ENCODE measurements at places on chromosomes 11 and 22. TPM values are rescaled to one million over a fixed set of nuclear protein-coding genes. Genes with fewer than 3 reads are reported as not detected.

DNA sequence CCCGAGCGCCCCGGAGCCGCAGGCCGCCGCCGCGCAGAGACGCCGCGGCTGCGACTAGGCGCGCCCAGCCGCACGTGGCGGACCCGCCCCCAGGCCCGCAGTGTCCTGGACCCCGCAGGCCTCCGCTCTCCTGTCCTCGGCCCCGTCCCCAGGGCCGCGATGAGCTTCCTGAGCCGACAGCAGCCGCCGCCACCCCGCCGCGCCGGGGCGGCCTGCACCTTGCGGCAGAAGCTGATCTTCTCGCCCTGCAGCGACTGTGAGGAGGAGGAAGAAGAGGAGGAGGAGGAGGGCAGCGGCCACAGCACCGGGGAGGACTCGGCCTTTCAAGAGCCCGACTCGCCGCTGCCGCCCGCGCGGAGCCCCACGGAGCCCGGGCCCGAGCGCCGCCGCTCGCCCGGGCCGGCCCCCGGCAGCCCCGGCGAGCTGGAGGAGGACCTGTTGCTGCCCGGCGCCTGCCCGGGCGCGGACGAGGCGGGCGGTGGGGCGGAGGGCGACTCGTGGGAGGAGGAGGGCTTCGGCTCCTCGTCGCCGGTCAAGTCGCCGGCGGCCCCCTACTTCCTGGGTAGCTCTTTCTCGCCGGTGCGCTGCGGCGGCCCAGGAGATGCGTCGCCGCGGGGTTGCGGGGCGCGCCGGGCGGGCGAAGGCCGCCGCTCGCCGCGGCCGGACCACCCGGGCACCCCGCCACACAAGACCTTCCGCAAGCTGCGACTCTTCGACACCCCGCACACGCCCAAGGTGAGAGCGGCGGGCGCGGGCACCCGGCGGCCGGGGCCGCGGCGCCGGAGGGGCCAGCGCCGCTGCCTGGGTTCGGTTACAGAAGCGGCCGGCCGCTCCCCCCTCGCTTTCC lies 528 bp downstream of the WEE1 start:
- DNase-seq = peak; percentile 8

DNA sequence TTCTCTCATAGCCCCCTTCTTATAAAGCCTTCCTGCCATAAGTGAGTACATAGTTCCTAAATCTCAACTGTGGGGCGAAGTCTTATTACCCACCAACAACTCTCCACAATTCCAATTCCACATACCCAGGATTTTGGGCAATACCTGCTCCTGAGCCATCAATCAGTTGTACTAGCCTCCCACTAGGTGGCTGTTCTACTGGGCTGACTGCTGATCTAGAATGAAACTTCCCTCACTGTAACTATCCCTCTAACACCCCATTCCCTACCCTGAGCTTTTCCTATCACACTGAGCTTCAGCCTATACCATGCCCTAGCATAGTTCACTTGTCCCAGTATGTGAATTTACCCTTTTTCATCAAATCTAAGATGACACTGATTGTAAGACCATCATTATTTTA lies 52.5 kb downstream of the RRAS2 start:
- DNase-seq = no peak

DNA sequence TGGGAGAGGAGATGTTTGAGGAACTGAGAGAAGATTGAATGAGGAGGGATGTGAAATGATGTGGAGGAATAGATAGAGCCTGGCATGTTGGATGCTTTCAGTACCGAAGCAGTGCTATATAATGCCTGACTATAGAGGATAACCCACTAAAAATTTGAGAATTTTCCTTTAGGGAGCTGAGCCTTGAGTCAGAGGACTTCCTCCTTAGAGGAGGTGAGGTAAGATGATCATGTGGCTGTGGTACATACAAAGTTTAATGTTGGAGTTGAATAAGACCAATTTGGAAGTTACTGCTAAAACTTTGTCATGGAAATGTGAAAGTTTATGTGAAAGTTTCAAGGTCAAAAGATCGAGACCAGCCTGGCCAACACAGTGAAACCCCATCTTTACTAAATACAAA lies 66.9 kb downstream of the YAP1 start:
- DNase-seq = no peak

DNA sequence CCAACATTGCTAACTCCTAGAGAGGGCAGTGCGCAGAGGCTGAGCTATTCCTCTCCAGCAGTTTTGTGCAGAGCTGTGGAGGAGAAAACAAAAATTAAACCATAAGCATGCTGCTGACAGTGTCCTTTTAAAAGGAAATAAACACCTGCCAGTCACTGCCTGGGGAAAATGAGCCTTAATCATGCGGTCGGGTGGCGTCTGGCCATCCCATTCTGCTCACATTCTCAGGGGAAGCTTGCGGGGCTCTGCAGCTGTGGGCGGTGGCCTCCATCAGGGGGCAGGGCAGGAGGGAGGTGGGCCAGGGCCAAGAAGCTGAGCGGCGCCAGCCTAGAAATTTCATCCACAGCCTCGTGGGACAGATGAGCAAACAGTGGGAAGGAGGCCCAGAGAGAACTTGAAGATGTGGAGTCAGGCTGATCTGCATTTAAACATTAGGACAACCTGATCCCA lies 71.0 kb upstream of the TP53I11 start:
- no peak for DNase-seq

GRCh38 chr22:28230671-28231070 lies 311.6 kb upstream of the PITPNB start:
- no peak for DNase-seq

The NXPE2 gene
- total RNA-seq = not detected

DNA sequence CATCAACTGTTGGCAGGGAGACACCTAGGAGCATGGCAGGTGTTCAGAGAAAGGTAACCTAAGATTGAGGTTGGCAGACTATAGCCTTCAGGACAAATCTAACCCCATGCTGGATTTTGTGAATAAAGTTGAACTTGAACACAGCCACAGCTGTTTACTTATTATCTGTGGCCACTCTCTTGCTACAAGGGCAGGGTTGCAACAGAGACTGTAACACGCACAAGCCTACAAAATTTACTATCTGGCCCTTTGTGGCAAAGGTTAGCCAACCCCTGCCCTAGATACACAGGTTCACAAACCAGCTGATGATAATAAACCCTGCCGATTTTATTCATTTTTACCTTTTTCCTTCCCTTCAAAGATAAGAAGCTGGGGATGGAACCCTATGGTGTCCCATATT lies 2.5 kb downstream of the THYN1 start:
- no peak for DNase-seq

GRCh38 chr11:123045101-123045500 lies 16.8 kb downstream of the HSPA8 start:
- DNase-seq = no peak

DNA sequence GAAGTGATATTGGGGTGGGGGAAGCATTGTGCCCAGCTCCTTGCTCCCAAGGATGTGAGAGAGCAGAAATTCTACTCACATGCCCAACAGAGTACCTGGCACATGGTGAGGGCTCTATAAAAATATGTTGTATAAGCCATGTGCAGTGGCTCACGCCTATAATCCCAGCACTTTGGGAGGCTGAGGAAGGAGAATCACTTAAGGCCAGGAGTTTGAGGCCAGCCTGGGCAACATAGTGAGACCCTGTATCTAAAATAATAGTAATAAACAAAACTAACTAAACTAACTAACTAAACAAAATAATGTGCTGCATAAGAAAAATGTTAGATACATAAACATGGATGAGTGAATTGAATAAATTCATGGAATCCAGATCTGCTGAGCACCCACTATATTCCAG lies 33.2 kb upstream of the LRRC32 start:
- no peak for DNase-seq

DNA sequence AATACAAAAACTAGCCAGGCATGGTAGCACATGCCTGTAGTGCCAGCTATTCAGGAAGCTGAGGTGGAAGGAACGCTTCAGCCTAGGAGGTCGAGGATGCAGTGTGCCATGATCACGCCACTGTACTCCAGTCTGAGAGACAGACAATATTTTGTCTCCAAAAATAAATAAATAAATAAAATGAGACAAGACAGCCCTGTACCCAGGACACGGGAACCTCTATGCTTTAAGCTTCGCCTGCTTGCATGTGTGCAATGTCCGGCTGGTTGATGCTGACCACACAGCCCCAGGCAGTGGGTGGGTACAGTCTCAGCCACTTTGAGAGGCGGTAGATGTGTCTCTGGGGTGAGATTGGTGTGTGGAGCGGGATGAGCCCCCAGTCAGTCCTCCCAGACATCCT lies 52.0 kb upstream of the MPEG1 start:
- no peak for DNase-seq

DNA sequence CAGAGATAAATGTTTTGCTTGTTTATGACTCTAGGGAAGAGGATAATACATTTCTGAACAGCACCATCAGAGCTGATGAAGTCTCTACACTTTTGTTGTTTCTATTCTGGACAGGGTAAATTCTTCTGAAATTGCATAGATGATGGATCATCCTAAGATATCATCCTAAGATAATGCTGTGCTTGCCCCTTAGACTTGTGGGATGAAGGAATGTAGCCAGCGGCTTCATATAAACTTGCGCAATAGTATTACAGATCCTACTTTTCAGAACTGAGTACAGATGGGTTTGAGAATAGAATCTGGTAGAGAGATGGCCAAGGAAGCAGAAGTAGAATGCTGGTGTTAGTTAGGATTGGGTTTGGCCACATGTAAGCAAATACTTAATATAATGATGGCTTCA lies 61.0 kb downstream of the NCAM1 start:
- no peak for DNase-seq

- no peak for DNase-seq
Measured at GRCh38 chr11:123174196-123175183, 20.6 kb downstream of the CLMP start.

The MCM5 gene
- 300 TPM for total RNA-seq

DNA sequence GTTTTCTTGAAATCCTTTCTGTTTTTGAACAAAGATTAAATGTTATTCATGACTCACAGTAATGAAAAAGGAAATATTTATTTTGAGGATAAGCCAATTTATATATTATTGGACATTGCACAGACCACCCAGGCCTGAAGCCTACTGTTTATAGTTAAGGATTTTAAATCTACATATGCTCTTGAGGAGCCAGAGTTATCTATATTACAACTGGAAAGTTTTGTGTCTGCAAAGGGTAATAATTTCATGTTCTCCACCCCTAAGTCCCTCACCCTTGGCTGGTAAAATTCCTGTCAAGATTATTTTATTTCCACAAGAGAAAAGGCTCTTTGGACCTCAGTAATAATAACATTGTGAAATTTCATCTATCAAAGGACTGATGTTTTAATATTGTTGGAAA lies 228.2 kb downstream of the TMEM135 start:
- DNase-seq = no peak

The OR2D2 gene
- not detected for total RNA-seq

DNA sequence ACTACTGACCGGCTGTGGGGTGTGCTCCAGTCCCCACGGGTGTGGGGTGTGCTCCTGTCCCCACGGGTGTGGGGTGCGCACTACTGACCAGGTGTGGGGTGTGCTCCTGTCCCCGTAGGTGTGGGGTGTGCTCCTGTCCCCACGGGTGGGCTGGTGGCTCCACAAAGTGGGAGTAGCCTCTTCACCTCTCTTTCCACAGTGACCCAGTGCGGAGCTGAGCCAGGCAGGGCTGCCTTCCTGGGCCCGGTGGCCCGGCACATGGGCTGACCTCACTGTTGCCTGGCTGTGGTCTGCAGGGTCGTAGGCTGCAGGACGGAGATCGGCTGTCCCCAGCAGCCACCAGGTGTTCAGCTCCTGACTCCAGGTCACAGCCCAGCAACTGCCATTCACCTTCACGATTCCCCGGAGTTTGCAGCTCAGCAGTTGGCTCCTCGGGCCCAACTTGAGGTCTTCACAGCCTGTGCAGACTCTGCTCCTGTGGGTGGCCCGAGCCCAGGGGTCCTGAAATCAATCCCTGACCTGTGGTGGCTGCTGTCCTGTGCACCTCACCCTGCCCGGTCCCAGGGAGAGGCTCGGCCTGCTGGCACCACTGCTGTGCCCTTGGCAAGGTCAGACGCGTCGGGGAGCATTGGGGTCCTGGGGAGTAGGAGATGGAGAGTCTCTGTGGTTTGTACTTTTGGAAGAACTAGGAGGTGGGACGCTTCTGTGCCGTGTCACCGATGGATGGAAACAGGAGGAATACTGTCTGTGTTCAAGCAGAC lies 414.3 kb downstream of the TBC1D22A start:
- DNase-seq = peak; percentile 38

GRCh38 chr22:37328017-37328416 lies 45.7 kb downstream of the CYTH4 start:
- no peak for DNase-seq

DNA sequence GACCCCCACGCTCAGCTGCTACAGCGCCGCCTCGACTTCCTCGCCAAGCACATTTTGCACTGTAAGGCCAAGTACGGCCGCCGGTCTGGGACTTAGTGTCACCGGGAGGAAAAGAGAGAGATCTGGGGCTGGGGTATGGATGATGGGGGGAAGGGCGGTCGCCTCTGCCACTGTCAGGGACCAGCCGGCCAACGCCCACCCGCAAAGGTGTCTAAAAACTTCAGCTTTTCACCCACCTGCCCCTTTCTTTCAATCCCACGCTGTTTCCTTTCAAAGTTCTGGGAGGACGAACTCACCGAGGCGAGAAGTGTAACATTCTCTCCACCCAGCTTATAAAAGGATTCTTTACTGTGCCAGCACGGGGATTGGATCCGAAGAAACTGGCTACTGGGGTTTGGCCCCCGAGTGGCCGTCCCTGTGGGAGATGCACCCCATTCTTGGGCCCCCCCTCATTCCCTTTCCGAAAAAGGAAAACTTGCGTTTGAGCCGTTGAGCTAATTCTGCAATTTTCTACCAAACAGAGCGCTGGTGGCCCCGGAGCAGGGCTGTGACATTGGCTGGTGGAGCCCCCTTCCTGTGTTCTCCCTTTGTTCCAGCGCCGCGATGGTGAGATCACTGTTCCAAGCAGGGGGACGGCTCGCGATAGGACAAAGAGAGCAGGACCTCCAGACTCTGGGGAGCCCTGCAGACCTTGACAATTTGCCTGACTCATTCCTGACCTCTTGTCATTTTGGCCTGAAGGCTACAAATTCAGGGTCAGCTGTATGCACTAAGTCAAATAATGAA lies 1.8 kb downstream of the FJX1 start:
- no peak for DNase-seq

GRCh38 chr11:65505466-65506289 lies 6.8 kb downstream of the MALAT1 start:
- no peak for DNase-seq

DNA sequence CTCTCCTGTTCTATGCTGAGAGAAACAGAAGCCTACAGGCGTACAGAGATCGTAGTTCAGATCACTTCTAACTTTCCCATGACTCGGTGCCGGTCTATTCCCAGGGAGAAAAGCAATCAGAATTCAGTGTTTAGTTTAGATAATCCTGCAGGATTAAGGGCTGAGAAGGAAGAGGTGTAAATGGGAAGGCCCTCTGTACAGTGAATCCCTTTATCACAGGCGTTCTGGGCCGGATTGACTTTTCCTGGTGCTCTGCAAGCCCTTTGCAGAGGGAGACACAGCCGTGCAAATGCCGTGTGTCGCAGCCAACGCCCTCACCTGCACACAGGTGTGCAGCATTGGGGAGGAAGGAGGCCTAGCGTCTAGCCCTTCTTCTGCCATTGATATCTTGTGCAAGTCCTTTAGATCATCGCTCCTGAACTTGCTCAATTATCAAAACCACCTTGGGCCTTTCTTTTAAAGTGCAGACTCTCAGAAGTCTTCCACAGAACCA lies 90.6 kb downstream of the DSCAML1 start:
- no peak for DNase-seq
